ENCODE measurements at places on chromosomes 13 and 19. TPM values are rescaled to one million over a fixed set of nuclear protein-coding genes. Genes with fewer than 3 reads are reported as not detected.

- DNase-seq = no peak
These were observed 5.3 kb downstream of the CCDC8 start for GRCh38 chr19:46407856-46408663.

GRCh38 chr13:24906268-24906667 lies 142.3 kb downstream of the RNF17 start:
- no peak for DNase-seq

DNA sequence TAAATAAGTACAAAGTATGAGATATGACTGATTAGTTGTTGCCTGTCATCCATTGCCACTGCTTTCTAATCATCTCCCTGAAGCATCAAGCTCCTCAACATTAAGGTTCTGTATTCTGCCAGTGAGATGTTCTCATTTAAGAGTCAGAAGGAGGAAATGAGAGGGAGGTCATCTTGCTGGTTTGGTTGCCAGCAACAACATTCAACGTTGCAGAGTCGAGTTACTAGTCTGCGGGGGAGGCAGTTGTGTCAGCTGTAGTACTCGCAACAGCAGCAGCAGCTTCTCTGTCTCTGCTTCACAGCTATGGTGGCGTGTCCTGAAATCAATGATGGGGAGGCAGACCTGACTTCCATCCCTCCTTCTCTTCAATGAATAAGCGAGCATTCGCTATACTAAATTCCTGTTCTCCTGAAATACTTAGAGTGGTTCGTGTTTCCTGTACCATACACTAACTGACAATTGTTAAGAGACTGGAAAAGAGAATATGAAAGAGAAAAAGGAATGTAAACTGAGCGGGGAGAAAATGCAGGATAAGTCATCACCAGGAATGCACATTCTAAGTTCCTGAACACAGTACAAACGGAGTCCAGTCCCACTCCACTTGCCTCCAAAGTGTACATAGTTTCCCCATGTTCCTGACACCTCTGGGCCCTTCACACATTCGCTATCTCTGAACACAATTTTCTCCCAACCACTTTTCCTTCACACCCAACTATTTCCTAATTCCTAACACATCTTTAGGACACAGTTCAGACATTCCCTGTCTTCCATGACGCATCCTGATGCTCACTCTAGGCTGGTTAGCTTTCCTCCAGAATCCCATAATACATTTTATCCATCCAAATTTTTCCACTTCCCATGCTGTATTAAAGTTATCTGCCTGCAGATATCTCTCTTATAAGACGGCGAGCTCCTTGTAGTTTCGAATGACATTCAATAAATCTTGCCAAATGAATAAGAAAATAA lies 263.0 kb downstream of the KLF12 start:
- DNase-seq = no peak

DNA sequence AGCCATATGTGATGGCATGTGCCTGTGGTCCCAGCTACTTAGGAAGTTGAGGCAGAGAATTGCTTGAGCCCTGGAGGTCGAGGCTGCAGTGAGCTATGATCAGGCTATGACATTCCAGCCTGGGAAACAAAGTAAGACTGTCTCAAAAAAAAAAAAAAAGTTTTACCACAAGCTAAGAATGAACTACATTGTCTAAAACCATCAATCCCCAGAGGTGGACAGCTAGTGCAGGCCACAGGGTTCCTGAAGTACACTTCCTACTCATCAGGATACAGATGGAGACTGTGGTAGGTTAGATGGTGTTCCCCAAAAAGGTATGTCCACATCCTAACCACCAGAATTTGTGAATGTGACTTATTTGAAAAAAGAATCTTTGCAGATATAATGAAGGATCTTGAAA lies 63.5 kb upstream of the DOCK9 start:
- DNase-seq = no peak

DNA sequence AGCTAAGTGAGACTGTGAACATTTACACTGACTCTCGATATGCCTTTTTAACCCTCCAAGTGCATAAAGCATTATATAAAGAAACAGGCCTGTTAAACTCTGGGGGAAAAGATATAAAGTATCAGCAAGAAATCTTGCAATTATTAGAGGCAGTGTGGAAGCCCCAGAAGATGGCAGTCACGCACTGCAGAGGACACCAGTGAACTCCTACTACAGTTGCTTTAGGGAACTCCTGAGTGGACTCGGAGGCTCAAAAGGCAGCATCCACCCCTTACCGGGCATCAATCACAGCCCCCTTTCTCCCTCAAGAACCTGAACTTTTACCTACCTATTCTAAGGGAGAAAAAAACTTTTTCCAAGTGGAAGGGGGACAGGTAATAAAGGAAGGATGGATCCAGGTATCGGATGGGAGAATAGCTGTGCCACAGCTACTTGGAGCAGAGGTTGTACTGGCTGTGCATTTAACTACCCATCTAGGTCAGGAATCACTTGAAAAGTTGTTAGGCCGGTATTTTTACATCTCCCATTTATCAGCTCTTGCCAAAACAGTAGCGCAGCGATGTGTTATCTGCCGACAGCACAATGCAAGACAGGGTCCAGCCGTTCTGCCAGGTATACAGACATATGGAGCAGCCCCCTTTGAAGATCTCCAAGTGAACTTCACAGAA lies 80.1 kb downstream of the ZNF486 start:
- no peak for DNase-seq

Gene KIR3DL2
- not detected for total RNA-seq

- no peak for DNase-seq
These were observed 1199.9 kb upstream of the SPRY2 start for GRCh38 chr13:81540777-81541176.

DNA sequence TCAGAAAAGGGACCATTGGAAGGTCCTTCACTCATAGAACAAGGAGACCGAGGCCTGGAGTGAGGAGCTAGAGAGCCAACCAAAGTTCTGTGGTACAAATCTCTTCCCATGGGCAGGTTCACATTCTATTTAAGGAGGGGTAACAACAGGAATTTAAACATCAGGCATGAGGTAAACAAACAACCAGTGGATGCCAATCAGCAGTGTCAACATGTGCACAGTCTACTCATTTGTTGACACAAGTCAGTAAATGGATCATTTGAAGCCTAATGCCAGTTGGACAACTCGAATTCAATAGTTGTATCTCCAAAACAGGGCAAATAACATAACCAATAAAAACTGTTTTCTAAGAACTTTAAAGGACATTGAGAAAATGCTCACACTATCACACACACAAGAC lies 6.3 kb upstream of the DOCK9 start:
- no peak for DNase-seq

Gene ADGRE2
- total RNA-seq = 0.45 TPM

DNA sequence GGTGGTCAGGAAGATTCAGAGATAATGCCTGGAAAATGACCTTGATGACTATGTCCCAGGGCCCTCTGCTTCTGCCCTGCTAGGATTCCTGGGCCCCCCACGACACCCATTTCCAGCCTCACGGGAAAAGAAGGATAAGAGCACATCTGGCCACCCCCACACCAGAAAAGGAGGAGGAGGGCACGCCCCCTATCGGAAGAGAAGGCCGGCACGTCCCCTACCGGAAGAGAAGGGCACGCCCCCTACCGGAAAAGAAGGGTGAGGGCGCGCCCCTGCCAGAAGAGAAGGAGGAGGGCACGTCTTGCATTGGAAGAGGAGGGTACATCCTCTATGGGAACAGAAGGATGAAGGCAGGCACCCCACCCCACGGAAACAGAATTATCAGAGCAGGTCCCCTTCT lies 84.3 kb downstream of the IER2 start:
- DNase-seq = peak; percentile 18

Gene PTGER1
- 0.52 TPM for total RNA-seq

DNA sequence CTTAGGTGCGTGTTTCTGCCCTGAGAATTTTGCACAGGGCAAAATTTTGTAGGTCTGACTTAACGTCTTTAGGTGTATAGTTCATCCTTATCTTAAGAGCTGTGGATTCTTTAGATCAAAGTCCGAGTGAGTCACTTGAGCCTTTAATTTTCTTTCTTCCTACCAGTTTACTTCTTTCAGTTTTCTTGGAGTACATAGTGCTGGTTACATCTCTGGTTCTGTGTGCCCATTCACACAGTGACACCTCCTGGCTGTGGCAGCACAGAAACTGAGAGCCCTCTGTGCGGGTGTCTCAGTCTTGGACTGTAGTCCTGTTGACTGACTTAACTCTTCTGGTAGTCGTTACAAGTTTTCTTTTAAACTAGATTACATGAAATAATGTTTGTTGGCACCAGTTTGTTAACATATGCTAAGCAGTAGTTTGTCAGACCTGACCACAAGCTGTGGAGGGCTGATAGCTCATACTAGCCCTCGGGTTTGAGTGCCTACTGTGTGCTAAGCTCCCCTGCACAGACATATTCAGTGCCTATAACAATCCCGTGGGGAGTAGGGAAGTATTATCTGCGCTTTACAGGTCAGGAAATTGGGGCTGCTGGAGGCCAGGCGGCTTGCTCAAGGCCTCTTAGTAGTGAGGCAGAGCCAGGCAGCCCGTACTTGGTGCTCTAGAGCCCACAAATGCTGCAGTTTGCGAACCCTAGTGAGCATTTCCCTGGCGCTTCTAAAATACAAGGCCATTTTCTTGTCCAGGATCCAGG lies 1.6 kb downstream of the GATAD2A start:
- no peak for DNase-seq

Gene SPRY2
- 11.2 TPM for total RNA-seq

DNA sequence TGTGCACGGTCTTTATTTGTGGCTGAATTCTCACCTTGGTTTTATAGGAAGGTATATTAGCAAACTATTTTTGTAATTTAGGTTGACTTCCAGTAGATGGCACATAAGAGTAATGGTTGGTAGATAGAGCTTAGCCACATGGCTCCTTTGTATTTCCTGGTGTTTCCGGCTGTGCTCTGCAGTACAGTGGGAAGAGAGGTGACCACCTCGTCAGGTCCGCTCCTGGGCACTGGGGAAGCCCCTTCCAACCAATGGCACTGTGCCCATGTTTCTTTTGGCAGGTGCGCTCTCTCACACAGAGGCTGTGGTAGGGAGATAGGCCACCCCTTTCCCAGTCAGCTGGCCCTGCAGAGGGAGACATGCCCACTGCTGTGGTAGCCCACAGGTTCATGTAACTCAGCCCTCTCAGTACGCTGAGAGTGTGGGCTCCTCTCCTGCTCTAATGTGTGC lies 74.3 kb upstream of the ATP12A start:
- peak; percentile 4 for DNase-seq

GRCh38 chr13:52112591-52112990 lies 16.3 kb downstream of the NEK5 start:
- no peak for DNase-seq

Gene OLFM4
- not detected for total RNA-seq

- no peak for DNase-seq
These were observed 35.2 kb upstream of the MIR17HG start for GRCh38 chr13:91312324-91312723.

Gene GRWD1
- 26.3 TPM for total RNA-seq

GRCh38 chr19:3065675-3066357 lies 3.5 kb upstream of the TLE5 start:
- no peak for DNase-seq

Gene THSD1
- 0.07 TPM for total RNA-seq

Measured in NCI-H460 (cell line).